ENCODE measurements at places on chromosomes 2 and 18.

DNA sequence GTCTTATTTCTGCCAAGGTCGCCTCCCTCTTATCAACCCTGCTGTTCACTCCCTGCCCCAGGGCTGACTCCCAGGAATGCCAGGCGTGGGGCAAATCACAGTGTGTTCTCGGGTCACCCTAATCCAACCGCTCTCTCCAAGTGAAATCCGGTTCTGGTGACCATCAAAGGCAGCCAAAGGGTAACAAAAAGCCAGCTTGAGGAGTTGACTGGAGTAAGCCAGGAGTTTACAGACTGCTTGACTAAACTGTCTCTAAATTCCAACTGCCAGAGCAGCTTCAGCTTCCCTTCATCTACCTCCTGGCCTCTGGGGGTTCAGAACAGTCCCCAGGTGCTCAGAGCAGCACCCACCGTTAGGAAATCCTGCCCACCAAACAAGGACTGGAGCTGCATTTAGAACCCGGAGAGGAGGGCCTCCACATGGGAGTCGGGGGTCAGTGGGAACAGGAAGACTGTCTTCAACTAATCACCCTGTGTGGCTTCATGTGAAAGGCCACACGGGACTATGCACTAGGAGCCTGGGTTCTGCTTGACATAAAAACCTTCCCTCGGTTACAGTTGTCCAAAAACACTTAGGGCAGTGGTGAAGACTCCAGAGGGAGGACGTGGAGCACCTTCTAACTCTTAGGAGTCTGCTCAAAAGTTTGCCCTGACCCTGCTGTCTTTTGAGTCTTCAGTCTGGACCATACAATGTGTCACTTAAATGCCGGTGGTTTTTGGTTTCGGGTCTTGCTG, 24.2 kb upstream of the MCFD2 start:
- DNase-seq, result no peak

DNA sequence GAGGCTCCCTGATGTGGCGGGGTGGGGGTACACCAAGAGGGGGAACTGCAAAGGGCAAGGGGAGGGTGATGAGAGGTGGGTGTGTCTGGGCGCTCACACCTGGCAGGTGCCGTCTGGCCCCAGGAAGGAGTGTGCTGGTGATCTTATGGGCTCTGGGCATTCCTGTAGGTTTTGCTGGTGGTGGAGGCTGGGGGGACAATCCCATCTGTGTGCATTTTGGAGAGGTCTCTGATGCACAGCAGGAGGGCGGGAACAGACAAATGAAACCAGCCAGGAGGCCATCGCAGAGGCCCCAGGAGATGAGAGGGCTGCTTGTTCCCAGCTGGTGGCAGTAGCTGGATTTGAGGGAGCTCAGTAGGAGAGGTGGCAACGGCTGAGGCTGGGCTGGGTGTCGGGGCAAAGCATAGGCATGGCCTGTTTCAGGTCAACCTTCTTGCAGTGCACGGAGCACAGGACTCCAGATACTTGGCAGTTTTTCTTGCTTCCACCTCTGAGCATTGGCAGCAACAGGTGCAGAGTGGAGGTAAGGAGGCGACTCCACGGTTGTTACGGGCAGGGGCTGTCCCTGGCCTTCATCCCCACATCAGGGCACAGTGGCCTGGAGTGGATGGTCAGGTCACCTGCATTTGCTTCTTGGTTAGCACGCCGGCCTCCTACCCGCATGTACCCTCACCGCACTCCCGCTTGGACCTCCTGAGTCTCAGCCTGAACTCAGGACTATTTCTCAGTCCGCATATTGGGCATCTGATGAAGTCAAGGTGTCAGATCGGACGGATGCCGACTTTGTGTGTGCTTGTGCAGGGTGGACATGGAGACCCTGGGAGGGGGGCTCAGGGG, 194.2 kb upstream of the HDAC4 start:
- DNase-seq, result no peak

DNA sequence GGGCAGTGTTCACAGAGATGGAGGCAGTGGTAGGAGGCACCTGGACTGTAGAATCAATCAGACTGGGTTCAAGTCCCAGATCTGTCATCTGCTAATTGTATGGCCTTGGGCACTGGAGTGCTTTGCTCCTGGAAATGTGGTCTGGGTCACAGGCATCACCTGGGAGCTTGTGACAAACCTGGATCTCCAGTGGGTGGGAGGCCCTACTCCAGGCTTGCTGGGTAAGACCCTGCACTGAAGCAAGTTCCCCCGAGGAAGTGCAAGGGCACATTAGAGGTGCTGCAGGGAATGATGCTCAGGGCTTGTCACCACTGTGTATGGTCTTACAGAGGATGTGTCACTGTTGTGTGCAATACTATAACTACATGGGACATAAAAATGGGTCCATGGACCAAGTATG, 220.5 kb upstream of the ID2 start:
- no peak for DNase-seq

DNA sequence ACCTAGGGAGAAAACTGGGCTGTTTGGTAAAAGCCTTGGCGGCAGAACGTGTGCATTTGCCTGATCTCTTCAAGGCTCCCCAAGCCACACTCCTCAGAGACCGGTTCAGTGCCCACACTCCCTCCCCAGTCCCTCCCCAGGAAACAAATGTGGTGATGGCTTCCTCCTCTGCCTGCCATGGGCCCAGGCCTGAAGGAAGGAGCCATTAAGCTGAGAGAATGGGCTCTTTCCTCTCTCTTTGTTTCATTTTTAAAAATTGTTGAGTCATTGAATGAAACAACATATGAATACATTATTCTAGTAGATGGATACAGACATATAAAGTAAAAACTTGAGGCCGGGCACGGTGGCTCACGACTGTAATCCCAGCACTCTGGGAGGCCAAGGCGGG, 50.6 kb upstream of the YWHAQ start:
- DNase-seq, result no peak

- no peak for DNase-seq
Measured at GRCh38 chr2:39370101-39370500, 67.0 kb downstream of the MAP4K3 start.

DNA sequence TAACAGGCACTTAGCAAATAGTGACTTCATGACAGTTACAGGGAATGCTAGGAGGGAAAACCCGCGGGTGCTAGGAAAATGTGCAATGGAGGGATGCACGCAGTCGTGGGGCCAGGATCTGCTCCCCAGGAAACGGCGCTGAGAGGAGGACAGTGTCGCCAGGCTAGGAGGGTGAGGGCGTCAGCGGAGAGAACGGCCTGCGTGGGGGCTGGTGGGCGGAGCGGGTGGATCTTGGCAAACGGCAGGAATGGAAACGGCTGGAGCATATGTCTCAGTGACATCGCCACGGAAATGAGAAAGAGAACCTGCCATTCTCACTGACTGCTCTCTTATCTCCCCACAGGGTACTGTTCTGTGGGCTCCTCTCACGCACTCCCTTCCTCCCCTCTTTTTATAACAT, 478.5 kb upstream of the ID2 start:
- no peak for DNase-seq

DNA sequence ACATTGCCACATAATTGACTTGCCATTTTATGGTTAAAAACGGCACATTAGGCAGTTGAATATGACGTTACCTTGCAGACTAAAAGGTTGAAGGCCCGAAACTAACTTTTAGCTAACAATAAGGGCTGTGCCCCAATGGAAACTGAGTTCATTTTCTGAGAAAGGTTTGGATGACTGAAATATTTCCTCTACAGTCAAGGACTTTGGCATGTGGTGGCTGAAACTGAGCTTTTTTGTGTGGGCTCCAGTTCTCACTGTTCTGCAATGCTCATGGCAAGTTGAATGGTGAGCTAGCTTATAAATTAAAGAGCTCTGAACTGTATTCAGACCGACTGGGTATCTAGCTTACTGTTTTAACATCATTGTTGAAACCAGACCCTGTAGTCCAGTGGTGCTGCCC, 23.8 kb upstream of the TXNDC2 start:
- DNase-seq, result no peak

GRCh38 chr2:108184419-108184818, 55.3 kb upstream of the SULT1C3 start:
- DNase-seq, result no peak

DNA sequence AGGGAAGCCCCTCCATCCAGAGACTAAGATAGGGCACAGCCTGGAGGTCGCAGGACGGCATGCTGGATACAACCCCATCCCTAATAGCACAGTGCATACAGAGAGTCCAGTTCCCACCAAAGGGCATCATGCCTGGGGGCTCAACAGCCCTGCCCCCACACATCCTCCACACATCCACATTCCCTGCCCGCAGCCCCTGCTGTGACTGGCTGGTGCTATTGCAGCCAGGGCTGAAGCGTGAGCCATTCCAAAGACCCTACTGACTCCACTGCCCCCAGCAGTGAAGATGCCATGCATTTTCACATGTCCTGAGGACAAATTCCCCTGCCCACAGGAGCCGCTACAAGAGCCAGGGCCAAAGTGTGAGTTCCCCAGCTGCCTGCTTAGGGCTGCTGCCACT, 641.6 kb downstream of the METTL4 start:
- DNase-seq, result no peak

- DNase-seq, result no peak
Measured at GRCh38 chr2:120994301-120994995, 258.8 kb downstream of the GLI2 start.

DNA sequence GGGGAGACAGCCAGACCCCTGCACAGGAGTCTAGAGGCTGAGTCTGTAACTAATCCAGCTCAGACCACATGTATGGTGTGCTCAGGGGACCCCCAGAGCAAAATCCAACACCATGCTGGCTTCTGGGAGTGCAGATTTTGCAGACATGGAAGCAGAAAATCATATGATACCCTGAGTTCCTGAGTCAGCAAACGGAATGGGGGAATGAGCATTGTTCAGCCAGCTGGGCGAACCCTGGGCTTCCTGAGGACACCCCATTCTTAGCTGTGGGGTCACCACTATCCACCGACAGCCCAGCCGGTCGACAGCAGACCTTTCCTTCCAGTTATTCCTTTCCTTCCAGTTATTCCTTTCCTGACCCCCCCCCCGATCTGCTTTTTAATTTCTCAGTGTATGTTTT, 322.9 kb downstream of the GBX2 start:
- no peak for DNase-seq

DNA sequence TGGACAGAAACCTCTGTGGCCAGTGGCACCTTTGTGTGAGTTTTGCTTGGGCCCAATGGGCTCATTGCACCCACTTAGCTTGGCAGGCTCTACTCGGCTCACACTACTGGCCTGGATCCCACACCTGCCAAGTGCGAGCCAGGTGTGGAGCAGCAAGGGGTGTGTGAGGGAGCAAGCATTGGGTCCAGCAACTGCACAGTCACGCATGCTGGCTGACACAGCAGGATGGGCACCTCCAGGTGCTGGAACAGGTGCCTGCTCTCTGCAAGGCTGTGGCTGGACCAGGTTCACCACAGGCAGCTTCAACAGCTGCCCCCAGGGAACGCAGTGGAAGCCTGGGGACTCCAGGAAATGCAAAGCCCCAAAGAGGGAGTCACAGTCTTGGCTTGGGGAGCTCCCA, 94.2 kb downstream of the DOK6 start:
- DNase-seq, result no peak

GRCh38 chr2:159551806-159552205, 64.5 kb downstream of the BAZ2B start:
- DNase-seq, result no peak

GRCh38 chr2:11716689-11717321, 29.6 kb upstream of the LPIN1 start:
- DNase-seq, result no peak

DNA sequence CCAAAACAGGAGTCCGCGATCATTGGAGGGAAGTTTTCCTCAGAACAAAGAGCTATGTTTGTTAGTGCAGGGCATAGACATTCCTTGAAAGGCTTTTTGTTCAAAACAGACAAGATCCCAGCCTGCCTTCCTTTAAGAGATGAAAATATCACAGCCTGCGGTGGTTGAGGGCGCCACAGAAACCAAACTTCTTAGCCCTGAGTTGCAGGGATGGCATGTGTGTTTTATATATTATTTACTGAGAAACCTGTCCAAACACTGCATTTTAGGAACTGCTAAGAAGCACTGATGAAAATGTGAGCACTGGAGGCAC, 57.5 kb upstream of the TMEM178A start:
- no peak for DNase-seq

DNA sequence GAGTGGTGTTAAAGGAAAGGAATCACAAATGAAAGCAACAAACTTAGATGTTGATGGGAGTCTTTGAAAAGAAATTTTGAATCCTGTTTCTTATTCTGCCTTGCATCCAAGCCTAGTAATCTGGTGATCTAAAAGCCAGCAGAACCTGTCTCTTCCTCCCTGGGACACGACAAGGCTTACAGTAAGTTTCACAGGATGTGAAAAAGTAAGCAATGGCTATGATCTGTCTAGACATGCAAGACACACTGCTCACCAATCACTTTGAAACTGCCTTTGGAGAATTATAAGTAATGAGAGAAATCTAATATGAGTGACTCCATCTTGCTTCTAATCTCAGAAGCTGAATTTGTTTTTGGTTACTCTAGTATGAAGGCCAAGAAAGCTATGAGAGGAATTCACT, 103.7 kb downstream of the KCNH7 start:
- DNase-seq, result no peak

GRCh38 chr2:42841344-42841743, 49.0 kb upstream of the HAAO start:
- no peak for DNase-seq

- DNase-seq, result no peak
Measured at GRCh38 chr2:122191331-122191730, 435.9 kb downstream of the TSN start.

DNA sequence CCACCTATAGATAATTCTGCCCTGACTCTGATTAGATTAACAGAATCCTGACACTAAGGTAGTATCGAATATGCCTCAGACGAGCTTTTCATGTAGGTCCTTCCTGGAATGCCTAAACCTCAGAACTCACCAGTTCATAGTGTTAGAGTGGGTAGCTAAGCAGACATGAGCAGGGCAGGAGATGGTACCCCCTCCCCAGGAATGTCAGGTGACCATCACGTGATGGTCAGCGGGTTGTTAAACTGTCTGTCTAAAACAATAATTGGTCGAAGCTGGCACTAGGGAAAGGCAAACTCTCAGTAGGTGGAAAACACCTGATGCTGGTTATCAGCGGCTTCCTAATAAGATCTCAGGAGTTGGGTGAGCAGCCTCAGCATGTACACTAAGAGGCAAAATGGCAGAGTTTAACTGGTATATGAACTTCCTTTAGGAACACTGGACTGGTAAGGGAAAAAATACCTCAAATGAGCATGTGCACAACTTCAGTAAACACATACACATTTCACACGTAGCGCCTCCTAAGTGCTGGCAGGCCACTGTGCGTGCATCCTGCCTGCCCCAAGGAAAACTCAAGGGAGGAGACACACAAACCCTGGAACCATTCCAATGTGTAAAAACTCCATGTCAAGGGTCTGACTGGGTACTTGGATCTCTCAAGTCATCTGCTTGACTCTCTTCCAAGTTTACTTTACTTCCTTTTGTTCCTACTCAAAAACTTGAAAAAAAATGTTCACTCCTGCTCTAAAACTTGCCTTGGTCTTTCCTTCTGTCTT, 339.5 kb downstream of the GULP1 start:
- DNase-seq, result no peak

DNA sequence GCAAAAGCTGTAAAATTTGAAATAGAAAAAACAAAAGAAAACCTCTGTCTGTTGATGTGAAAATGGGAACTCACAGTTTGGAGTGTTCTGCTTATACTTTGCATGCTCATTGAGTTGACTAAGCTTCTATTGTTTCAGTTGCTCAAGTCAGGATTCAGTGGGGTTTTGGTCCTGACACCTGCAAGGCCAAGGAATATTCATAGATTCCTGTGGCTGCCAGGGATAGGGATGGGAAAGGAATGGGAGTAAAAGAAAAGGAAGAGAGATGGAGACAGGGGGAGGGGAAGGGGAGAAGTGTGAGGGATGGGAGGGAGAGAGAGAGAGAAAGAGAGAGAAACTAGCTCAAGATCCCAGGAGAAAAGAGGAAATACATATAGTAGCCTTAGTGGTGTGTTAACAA, 1.3 kb downstream of the CPS1 start:
- no peak for DNase-seq
